ENCODE measurements at places on chromosomes 7 and 10. TPM values are rescaled to one million over a fixed set of nuclear protein-coding genes. Genes with fewer than 3 reads are reported as not detected.

DNA sequence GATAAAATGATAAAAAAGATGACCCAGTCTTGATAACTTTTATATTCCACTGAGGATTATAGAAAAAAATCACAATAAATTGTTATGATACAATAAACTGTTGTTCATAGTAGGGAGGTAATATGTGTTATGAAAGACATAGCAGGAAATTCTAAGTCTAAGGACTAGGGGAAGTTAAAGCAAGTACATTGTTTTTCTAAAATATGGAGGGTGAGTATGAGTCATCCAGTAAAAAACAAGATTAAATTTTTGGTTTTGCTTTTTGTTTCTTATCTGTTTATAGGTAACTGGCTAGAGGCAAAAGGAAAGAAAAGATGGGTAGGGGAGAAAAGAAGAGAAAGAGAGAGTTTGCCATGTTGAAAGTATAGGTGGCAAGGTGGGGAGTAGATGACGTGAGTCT is 188.4 kb downstream of the POLR1F start:
- no peak for DNase-seq

GRCh38 chr7:26372249-26372648 is 80.6 kb downstream of the SNX10 start:
- DNase-seq, result no peak

GRCh38 chr7:37259319-37259821 is 189.3 kb downstream of the ELMO1 start:
- DNase-seq, result no peak

DNA sequence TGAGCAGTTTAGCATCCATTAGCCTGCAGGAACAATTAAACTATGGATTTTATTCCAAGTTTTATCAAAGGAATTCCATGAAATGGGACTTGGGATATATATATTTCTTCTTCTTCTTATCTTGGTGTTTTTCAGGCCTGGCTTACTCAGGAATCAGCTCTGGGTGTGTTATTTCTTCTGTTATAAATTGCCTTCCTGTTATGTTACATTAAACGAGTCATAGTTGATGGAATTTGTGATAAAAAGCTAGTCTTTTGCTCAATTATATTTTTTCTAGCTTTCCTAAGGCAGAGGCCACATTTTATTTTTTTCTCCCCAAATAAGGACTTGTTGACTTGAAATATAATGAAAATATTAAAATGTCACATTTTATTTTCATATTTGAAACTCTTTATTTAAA is 141.3 kb downstream of the EPC1 start:
- no peak for DNase-seq

GRCh38 chr10:97534746-97535367 is 36.1 kb downstream of the UBTD1 start:
- DNase-seq, result peak; percentile 34

- DNase-seq, result no peak
Measured at GRCh38 chr10:107473225-107473624, 308.7 kb upstream of the SORCS1 start.

Gene NPC1L1
- total RNA-seq, result not detected

Gene TMEM196
- total RNA-seq, result not detected
